ENCODE measurements at places on chromosomes 7 and 10. TPM values are rescaled to one million over a fixed set of nuclear protein-coding genes. Genes with fewer than 3 reads are reported as not detected.

The C10orf95 gene
- polyA plus RNA-seq = 2.1 TPM

The KCNH2 gene
- polyA plus RNA-seq = 4.1 TPM

The FBH1 gene
- 84.8 TPM for polyA plus RNA-seq

The LIPM gene
- not detected for polyA plus RNA-seq

The H2BK1 gene
- polyA plus RNA-seq = not detected
